Right renal pelvis (tissue), 4 donors: ENCODE measurements at places on chromosomes 2 and 18. TPM values are rescaled to one million over a fixed set of nuclear protein-coding genes. Genes with fewer than 3 reads are reported as not detected.

FOXD4L1 gene
- 0.15 TPM for polyA plus RNA-seq

GRCh38 chr2:173854840-173855239 lies 110.3 kb downstream of the SP3 start:
- no peak for DNase-seq

DNA sequence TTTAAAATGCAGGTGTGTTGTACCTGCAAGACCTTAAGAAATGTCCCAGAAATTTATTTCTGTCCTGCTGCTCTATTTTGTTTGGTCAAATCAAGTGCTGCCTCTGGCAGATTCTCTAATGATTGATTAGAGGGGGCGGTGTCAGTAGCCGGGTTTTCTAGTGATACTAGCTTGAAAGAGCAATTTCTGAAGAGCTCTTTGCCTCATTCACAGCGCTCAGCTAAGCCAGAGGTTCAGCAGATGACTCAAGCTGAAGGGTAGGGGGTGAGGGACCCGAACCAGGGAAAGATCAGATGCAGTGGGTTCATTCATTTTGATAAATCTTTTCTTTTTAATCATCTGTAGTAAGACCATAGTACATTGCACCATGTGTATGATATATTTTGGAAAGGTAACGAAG lies 15.0 kb downstream of the ZBTB7C start:
- DNase-seq = no peak

TMEM17 gene
- polyA plus RNA-seq = 7.0 TPM

CFC1 gene
- polyA plus RNA-seq = not detected

- no peak for DNase-seq
Observed at GRCh38 chr2:226835420-226835795, 446 bp upstream of the RHBDD1 start.
